Thymus (tissue), 14 donors: ENCODE measurements at places on chromosomes 12 and 14.

GRCh38 chr14:72576258-72576657, 317.6 kb downstream of the DPF3 start:
- DNase-seq: no peak

- DNase-seq: no peak
Observed at GRCh38 chr14:24858052-24858451, 191.9 kb downstream of the STXBP6 start.

GRCh38 chr14:24080888-24081738, 9.8 kb downstream of the CPNE6 start:
- peak; percentile 69 for DNase-seq

GRCh38 chr14:36512585-36513003, 7.4 kb downstream of the NKX2-1 start:
- DNase-seq: no peak

- DNase-seq: no peak
Observed at GRCh38 chr14:94904636-94905035, 134.7 kb upstream of the GSC start.

- DNase-seq: peak; percentile 68
Observed at GRCh38 chr12:32586390-32586789, 92.7 kb upstream of the DNM1L start.

DNA sequence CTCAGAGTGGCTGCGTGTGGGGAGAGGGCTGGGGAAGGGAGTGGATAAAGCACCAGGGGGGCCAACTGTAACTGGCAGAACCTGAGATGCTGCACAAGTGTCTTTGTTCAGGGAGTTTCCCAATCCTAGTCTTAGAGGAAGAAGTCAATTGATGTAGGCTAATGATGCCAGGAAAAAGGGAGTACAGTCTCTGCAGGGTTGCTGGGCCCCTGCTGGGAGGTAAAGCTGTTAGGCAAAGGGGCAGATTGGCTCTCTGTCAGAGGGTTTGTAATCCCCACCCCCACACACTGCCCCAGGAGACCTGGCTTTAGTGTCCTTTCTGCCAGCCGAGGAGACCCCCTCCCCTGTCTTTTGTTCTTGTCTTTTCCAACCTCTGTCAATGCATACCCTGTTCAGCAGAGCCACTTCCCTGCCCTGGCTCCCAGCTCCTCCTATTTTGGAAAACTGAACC, 178.4 kb downstream of the KCNA5 start:
- no peak for DNase-seq

DNA sequence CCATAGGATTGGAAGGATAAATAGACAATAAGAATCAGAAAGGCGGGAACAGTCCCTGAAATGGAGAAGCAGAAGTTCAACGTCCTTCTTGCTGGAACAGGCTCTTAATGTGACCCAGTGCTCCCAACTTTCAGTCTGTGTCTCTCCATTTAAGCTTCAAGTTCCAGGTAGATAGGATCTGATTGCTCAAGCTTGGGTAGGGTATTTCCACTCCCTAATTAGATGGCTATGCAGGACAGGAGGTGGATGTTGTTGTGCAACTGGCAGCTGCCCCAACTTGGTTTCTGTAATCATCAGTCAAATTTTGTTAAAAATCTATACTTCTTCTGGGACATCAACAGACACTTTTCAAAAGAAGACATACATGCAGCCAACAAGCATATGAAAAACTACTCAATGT, 266.2 kb downstream of the C12orf75 start:
- DNase-seq: no peak

- no peak for DNase-seq
Observed at GRCh38 chr12:77992760-77993159, 162.1 kb downstream of the NAV3 start.

GRCh38 chr14:51869411-51870100, 9.1 kb downstream of the GNG2 start:
- DNase-seq: no peak

DNA sequence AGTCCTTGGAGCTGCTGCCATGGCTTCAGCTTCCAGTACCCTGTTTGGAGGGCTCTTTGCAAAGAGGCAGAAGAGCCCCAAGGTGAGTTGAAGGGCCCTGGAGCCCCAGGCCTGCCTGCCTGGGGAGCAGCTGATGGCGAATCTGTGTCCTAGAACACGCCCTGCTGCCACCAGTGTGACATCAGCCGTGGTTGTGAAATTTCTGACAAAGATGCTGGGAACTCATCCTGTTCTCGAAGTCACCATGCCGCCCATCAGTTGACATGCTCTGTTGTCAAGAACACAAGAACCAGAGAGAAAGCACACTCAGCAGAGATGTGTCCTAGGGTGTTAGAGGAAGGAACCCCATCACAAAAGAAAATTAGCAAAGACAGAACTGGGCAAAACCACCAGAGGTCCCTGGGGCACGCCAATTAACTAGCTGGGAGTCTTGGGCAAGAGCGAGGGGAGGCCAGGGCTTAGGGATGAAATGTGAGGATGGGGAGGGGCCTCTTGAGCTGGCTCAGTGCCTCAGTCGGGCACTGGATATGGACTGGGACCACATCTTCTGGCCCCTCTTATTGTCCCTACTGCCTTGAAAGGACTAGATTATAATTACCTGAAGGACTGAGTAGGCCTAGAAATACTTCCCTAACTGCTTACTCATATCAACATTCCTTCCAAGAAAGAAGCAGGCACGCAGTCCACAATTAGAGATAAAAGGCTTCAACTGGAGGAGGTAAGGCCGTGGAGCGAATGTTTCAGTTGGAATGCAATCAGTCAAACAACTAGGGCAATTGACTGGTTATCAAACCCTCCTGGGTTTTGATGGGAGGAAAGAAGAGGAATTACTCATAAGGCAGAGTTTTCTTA, 163.1 kb downstream of the CACNA1C start:
- no peak for DNase-seq

GRCh38 chr12:116735951-116736599, 1.8 kb downstream of the SPRING1 start:
- DNase-seq: no peak

GRCh38 chr12:4603421-4603820, 41.4 kb downstream of the DYRK4 start:
- DNase-seq: no peak

DNA sequence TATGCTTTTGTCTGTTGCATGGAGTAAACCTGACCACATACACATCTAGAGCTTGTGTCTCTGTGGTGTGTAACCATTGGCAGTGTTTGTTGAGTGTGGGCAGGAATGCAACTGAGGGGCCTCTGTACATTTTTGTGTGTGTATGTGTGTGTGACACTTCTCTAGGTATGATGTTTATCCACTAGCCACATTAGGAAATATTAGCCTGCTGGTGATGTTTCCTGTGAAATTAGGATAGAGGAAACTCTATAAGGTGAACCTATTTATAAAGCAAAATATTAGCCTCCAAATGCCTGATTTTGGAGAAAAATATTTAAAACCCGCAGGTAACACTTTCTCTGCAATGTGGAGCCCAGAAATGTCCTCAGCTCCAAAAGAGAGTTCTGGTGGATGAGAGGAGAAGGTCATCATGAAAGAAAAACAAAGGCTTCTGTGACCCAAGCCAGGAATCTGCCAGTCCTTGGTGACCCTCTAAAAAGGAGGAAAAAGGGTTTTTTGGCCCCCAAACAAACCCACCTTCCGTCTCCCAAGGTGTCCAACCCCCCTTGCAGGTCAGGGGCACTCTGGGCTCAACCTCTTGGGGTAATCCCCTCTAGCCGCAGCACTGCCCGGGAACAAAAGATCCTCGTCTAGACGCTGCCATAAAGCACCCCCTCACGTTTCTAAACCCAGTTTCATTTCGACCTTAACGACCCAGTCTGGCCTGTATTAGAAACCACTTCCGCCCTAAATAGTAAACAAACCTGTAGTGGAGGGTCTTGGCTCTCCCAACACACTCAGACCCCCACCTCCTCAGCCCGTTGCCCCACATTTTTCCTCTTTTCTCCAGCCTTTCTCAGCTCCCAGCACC, 3.1 kb upstream of the HOTAIR start:
- no peak for DNase-seq

DNA sequence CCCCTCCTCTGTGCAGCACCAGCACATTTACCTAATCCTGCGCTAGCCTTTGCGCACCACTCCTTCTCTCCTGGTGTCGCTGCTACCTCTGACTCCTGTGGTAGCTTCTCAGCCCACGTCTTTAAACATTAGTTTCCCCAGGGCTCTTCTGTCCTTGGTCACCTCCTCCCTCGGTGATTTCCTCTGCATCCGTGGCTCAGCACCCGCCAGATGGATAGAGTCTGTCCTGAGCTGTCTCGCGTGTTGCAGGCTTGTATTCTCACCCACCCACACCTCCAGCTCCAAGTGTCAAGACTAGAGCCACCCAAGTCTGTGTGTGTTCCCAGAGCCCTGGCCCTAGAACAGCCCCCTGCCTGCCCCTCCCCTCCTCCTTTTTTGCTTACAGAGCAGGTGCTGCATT, 83.2 kb downstream of the EML1 start:
- no peak for DNase-seq

GRCh38 chr14:106094654-106095189, 568.3 kb downstream of the TMEM121 start:
- peak; percentile 67 for DNase-seq

GRCh38 chr12:119940897-119941296, 48.1 kb upstream of the BICDL1 start:
- no peak for DNase-seq

DNA sequence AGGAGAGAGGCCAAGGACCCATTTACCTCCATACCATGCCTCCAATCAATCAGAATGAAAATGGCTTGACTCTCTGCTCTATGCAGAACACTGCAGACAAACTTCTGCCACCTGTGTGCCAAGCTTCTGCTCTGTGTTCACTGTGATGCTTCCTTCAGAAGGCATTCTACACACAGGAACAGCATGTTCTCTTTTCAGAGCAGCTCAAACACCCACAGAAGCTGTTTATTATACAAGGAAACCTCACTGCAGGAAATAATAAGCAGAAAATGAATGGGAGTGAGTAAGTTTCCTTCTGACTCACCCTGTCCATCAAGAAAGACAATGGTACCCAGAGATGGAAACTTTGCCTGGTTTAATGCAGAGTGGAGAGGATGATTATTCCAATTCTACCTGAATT, 2.4 kb upstream of the ESR2 start:
- no peak for DNase-seq

GRCh38 chr12:16148938-16149337, 128.5 kb downstream of the SLC15A5 start:
- DNase-seq: no peak

GRCh38 chr12:108842361-108842760, 15.0 kb downstream of the SSH1 start:
- DNase-seq: no peak

- DNase-seq: no peak
Observed at GRCh38 chr12:69834147-69834546, 9.1 kb downstream of the MYRFL start.
